ENCODE measurements at places on chromosomes 3 and 15. TPM values are rescaled to one million over a fixed set of nuclear protein-coding genes. Genes with fewer than 3 reads are reported as not detected.

The RLBP1 gene
- not detected for total RNA-seq

The TM4SF1 gene
- 0.16 TPM for total RNA-seq

The GFM1 gene
- total RNA-seq, result 35.5 TPM

The TGM5 gene
- total RNA-seq, result 0.50 TPM

The C3orf22 gene
- total RNA-seq, result 0.21 TPM

The MKRN3 gene
- 0.75 TPM for total RNA-seq

The WDR93 gene
- 0.27 TPM for total RNA-seq

The DAG1 gene
- 24.6 TPM for total RNA-seq

The LNP1 gene
- 3.7 TPM for total RNA-seq

The SLCO2A1 gene
- total RNA-seq, result 1.9 TPM

The TTLL13 gene
- total RNA-seq, result 0.67 TPM

The RGMA gene
- total RNA-seq, result 179 TPM

The IL17RC gene
- total RNA-seq, result 49.7 TPM

The CX3CR1 gene
- not detected for total RNA-seq
